ENCODE measurements at places on chromosomes 12 and 14.

- DNase-seq = peak; percentile 4
Measured at GRCh38 chr14:98592611-98593170, 679.3 kb downstream of the BCL11B start.

GRCh38 chr12:113081873-113082272 lies 25.3 kb downstream of the DTX1 start:
- DNase-seq = no peak

- DNase-seq = no peak
Measured at GRCh38 chr14:73091044-73091443, 32.7 kb downstream of the RBM25 start.

GRCh38 chr14:45199230-45199629 lies 53.8 kb downstream of the MIS18BP1 start:
- no peak for DNase-seq

- DNase-seq = no peak
Measured at GRCh38 chr14:74242021-74242779, 3.0 kb downstream of the VSX2 start.

GRCh38 chr12:126558219-126558618 lies 1493.0 kb downstream of the AACS start:
- no peak for DNase-seq

DNA sequence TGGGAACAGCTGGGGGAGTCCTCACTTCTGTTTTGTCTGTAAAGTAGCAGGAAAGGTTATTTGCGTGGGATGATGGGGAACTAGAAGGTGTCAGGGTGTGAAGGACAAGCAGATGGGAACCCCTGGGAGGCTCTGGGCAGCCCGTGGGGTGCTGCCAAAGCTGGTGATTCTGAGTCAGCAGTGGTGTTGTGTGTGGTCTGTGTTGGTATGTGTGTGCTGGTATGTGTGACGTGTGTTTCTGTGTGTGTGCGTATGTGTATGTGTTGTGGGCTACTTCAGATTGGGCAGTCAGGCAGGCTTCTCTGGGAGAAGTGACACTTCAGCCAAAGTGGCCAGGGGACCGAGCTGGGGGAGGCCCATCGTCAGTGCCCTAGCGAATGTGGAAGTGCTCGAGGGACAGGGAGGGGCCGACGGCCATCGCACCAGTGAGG lies 15.3 kb upstream of the BDKRB2 start:
- DNase-seq = no peak

- DNase-seq = peak; percentile 76
Measured at GRCh38 chr12:123937707-123938591, 34.7 kb downstream of the CCDC92 start.

DNA sequence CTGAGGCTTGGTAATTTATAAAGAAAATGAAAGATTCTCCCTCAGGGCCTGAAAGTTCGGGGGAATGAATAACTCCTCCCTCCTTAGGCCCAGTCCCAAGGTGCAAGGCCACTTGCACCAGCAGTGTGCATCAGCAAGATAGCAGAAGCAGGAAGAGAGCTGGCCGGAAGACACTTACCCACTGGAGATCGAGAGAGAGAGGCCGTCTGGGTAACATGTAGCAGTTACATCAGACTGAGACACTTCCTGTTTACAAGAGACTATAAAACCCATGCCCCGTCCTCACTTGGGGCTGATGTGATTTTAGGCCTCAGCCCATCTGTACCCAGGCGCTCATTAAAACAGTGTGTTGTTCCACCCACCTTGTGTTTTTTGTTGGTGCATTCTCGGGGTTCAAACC lies 85.2 kb downstream of the TMTC3 start:
- peak; percentile 26 for DNase-seq

DNA sequence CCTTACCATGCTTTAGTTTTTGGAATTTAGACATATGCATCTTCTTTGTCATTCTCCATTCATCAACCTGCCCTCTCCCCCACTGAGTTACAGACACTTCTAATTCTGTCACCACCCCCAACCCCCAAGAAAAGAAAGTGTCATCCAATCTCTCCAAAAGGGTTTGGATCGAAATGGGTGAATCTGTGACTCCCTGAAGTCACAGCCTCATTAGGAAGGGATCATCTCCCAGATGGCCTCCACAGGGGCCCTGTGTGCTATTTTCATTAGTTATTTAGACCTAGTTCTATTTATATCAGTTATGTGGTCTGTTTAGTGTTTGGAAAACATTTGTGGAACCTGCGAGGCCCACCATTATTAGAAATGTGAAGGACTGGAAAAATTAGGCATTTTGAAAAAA lies 191.0 kb upstream of the ATP2B1 start:
- DNase-seq = no peak

DNA sequence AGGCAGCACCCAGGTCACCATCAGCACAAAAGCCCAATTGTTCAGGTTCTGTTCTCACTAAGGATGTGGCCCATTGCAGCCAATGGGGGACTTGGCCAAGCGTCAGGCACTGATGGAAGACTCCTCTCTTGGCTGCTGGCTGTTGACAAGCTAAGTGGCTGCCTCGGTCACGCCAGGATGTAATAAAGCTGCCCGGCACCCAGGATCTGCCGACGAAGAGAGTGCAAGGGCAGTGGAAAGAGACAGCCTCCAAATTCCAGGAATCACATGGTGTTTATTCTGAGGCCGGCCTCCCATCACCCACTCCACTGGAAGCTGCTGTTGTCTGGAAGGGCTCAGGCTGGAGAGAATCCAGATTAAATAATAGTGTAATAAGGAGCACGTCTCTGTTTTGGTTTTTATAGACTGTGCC lies 451.8 kb upstream of the TBX3 start:
- DNase-seq = no peak

GRCh38 chr12:107347261-107347660 lies 253.9 kb upstream of the CRY1 start:
- DNase-seq = no peak

DNA sequence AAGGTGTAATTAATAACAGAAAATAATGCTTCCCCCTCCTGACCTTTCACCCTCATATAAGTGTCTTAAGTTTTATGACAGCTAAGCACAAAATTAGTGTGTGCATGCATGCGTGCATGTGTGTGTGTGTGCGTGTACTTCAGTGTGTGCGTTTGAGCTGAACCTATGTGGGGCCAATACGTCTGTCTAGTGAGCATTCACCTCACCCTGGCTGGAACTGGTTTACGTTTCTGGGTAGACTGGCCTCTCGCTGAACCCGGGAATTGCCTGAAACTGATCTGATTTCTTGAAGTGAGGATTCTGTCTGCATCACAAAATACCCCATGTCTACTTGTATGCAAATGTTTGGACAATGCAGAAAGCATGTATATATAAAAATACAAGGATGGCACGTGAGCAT lies 68.2 kb upstream of the TBX3 start:
- DNase-seq = no peak

DNA sequence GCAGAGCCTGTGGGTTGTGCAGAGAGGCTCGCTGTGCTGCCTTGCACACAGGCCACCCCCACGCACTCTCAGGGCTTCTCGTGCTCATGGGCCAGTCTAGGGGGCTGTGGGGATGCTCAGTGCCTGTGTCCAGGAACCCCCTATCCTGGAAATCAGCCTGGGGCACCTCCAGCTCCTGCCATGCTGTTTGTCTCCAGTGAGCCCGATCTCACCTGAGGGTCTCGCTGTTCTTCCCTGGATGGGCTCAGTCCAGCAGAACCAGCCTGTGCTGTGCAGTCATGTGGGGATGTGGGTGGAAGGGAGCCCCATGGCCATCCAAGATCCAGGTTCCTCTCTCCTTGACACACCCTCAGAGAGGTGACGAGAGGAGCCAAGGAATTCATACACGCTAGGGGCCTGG lies 26.7 kb downstream of the SERPINA1 start:
- DNase-seq = no peak

DNA sequence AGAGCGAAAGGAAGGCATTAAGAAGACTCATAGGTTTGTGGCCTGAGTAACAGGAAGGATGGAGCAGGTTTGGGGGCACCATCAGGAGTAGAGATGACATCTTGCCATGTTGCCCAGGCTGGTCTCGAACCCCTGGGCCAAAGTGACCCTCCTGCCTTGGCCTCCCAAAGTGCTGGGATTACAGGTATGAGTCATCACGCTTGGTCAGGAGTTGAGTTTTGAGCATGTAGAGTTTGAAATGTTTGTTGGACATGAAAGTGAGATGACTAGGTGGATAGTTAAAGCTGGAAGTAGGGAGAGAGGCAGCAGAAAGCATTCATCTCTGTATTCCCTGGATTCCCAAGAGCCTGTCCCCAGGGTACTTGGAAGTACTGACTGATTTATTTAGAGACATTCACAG lies 112.6 kb downstream of the ERC1 start:
- DNase-seq = no peak

- DNase-seq = no peak
Measured at GRCh38 chr12:50351120-50352043, 45.0 kb downstream of the FAM186A start.

- peak; percentile 90 for DNase-seq
Measured at GRCh38 chr12:53205747-53206419, 1.2 kb downstream of the ITGB7 start.

DNA sequence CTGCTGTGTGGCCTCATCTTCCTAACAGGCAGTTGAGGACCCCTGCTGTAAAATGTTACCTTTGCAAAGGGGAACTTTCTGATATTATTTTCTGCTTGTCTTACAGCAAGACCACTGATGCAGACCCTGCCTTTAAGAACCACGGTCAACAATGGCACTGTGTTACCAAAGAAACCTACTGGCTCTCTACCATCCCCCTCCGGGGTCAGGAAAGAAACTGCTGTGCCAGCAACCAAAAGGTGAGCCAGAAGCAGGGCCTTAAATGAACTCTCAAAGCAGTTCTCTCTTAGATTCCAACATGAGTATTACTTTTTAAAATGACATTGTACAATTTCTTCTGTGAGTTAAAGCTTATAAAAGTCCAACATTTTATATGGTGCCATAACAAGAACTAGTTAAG lies 72.2 kb downstream of the EML1 start:
- DNase-seq = no peak

- DNase-seq = no peak
Measured at GRCh38 chr12:70417121-70417520, 51.0 kb downstream of the KCNMB4 start.

DNA sequence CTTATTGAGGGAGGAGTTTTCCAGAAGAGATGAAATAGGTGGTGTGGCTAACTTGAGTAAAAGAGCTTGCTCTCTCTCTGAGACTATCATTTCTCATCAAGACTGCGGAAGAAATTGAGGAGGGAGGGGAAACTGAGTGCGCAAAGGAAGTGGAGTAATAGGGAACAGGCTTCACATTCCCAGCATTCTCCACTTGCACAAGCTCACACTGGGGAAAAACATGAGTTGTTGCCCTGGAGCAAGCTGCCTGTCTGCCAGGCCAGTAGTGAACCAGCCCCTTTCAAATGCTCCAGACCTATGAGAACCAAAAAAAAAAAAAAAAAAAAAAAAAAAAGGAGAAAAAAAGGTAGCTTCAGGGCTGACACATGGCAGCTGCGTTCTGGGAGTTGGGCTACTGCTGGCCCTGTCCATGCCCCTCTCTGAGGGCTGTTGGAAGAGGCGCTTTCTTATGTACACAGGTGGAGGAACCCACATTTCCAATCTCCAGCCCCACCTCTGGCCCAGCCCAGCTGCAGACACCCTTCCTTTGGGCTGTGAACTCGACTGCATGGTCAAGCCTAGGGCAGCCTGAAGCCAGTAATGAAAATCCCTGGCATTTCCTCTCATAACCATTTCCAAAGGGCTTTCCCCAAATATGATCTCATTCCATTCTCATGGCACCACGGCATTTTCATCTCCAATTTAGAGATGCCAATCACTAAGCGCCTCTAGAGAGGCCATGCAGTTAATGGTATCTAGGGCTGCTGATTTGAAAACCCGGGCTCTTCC lies 32.5 kb upstream of the EMP1 start:
- DNase-seq = no peak

DNA sequence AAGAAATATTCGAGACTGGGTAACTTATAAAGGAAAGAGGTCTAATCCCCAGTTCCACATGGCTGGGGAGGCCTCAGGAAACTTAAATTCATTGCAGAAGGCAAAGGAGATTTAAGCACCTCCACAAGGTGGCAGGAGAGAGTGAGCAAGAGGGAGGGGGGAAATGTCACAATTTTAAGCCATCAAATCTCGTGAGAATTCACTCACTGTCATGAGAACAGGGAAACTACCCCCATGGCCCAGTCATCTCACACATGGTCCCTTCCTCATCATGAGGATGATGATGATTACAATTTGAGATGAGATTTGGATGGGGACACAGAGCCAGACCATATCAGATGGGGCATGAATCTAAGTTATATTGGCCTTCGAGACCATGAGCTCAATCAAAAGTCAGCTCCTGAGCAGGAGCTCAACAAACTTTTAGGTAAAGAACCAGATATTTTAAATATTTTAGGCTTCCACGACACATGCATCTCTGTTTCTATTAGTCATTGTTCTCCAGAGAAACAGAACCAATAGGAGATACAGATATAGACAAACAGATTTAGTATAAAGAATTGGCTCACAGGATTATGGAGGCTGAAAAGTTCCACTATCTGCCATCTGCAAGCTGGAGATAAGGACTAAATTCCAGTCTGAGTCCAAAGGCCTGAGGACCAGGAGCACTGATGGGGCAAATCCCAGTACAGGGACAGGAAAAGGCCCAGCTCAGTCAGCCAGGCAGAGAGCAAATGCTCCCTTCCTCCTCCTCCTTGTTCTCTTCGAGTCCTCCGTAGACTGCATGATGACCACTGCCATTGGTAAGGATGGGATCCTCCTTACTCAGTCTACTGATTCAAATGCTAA lies 24.9 kb downstream of the DGLUCY start:
- peak; percentile 71 for DNase-seq

DNA sequence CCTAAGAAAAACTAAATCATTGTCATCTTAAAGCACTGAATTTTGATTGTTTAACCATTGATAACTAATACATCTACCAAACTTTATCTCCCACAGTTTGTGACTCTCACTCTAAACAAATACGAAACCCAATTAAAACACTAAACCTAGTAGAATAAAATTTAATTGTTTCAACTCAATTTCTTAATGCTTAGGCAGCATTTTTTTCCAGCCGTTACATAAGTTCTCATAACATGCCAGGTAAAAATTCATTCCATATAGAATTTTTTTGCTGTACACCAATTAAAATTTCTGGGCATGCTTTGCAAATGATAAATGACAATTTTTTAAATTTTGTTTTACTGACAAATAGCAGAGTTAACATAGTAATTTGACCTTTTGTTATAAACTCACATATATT lies 658.2 kb upstream of the FLRT2 start:
- DNase-seq = no peak

- peak; percentile 70 for DNase-seq
Measured at GRCh38 chr12:121789233-121789781, 4.2 kb downstream of the RHOF start.

All from activated CD8-positive, alpha-beta T cell treated with anti-CD3 and anti-CD28 coated beads, Interleukin-2, amount 10 ng/mL, durations not matched to agents 7 days and 5 days (primary cell).